ENCODE measurements at places on chromosomes 2 and 18.
A peak's percentile ranks its signal among the peaks of the same experiment; 100 is the strongest.

GRCh38 chr2:41966920-41967319 lies 80.9 kb upstream of the PKDCC start:
- H3K27ac ChIP-seq: peak overlapping the region; percentile 69
- peaks cover 4% of the 10 kb centered on the region for H3K4me1 ChIP-seq
- H3K27me3 ChIP-seq: no peaks in the 10 kb centered on the region
- no peaks in the 10 kb centered on the region for H3K36me3 ChIP-seq

- no peak overlapping the region for H3K27ac ChIP-seq
- H3K4me1 ChIP-seq: no peaks in the 10 kb centered on the region
- no peaks in the 10 kb centered on the region for H3K27me3 ChIP-seq
- no peaks in the 10 kb centered on the region for H3K36me3 ChIP-seq
- no peak for DNase-seq
These were observed 2.6 kb downstream of the GTF3C2 start for GRCh38 chr2:27353762-27354596.

- H3K4me1 ChIP-seq: no peaks in the 10 kb centered on the region
- H3K27ac ChIP-seq: no peak overlapping the region
- no peak overlapping the region for H3K4me3 ChIP-seq
- DNase-seq: no peak
- no peaks in the 10 kb centered on the region for H3K27me3 ChIP-seq
These were observed 24.0 kb upstream of the CTIF start for GRCh38 chr18:48514786-48515185.

GRCh38 chr18:25725501-25725900 lies 364.9 kb downstream of the SS18 start:
- no peaks in the 10 kb centered on the region for H3K27me3 ChIP-seq
- DNase-seq: no peak
- H3K36me3 ChIP-seq: no peaks in the 10 kb centered on the region

- H3K36me3 ChIP-seq: no peaks in the 10 kb centered on the region
- no peak for DNase-seq
- H3K4me3 ChIP-seq: no peak overlapping the region
- H3K4me1 ChIP-seq: peaks cover 12% of the 10 kb centered on the region
These were observed 51.6 kb upstream of the ROCK2 start for GRCh38 chr2:11396021-11396420.

DNA sequence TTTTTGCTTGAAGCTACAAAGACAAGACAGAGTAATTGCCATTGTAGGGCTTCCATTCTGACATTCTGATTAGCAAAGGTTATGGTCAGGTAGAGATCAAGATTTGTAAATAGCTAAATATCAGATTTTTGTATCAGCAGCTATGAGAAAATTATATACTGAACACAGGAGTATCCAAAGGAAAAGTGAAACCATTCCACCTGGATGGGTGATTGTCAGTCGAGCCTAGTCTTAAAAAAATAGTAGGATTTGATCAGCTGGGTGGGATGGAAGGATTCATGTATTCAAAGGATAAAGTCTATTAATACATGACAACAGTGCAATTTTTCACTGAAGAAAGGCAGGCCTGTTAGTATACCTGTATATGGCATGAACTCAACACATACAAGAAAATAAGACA lies 222.7 kb downstream of the GCA start:
- DNase-seq: no peak
- H3K27ac ChIP-seq: no peak overlapping the region
- H3K4me1 ChIP-seq: no peaks in the 10 kb centered on the region
- no peaks in the 10 kb centered on the region for H3K27me3 ChIP-seq
- no peaks in the 10 kb centered on the region for H3K36me3 ChIP-seq
- no peak overlapping the region for H3K4me3 ChIP-seq

- no peaks in the 10 kb centered on the region for H3K27me3 ChIP-seq
- no peak for DNase-seq
- no peak overlapping the region for H3K4me3 ChIP-seq
- no peak overlapping the region for H3K27ac ChIP-seq
- H3K4me1 ChIP-seq: no peaks in the 10 kb centered on the region
These were observed 123.9 kb downstream of the CACNB4 start for GRCh38 chr2:151974988-151975387.

- no peak overlapping the region for H3K4me3 ChIP-seq
- H3K27ac ChIP-seq: no peak overlapping the region
- no peak for DNase-seq
- H3K4me1 ChIP-seq: no peaks in the 10 kb centered on the region
- H3K36me3 ChIP-seq: no peaks in the 10 kb centered on the region
These were observed 86.6 kb downstream of the ASB1 start for GRCh38 chr2:238513346-238513745.

DNA sequence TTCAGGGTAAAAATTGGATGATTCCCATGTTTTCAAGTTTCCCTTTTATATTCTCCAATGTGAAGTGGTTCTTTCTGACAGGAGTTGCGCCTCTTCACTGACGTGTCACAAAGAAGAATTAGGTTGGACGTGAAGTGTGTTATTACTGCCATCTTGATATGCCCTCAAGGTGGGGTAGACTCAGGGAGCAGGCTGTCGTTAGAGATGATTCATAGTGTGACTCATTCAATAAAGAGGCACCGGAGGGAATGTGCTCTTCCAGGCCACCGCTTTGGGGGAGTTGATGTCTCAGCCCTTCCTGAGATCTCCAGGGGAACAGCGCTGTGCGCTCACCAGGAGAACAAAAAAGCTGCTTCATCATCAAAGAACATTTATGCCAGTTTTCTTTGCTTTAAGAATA lies 3.6 kb upstream of the DGKD start:
- H3K27ac ChIP-seq: no peak overlapping the region
- H3K27me3 ChIP-seq: no peaks in the 10 kb centered on the region
- no peak for DNase-seq
- no peak overlapping the region for H3K4me3 ChIP-seq
- H3K4me1 ChIP-seq: peaks cover 14% of the 10 kb centered on the region

GRCh38 chr18:10424585-10425307 lies 29.7 kb upstream of the APCDD1 start:
- no peak overlapping the region for H3K4me3 ChIP-seq
- no peak overlapping the region for H3K27ac ChIP-seq
- DNase-seq: no peak
- H3K4me1 ChIP-seq: no peaks in the 10 kb centered on the region
- H3K36me3 ChIP-seq: no peaks in the 10 kb centered on the region

- H3K4me1 ChIP-seq: no peaks in the 10 kb centered on the region
- no peak overlapping the region for H3K4me3 ChIP-seq
- peaks cover 11% of the 10 kb centered on the region for H3K36me3 ChIP-seq
- H3K27ac ChIP-seq: no peak overlapping the region
These were observed 42.0 kb downstream of the NDUFA10 start for GRCh38 chr2:239983004-239983778.

GRCh38 chr2:85534099-85534498 lies 4.9 kb upstream of the MAT2A start:
- no peaks in the 10 kb centered on the region for H3K36me3 ChIP-seq
- no peak for DNase-seq
- no peak overlapping the region for H3K4me3 ChIP-seq
- peak overlapping the region; percentile 99 for H3K27ac ChIP-seq

DNA sequence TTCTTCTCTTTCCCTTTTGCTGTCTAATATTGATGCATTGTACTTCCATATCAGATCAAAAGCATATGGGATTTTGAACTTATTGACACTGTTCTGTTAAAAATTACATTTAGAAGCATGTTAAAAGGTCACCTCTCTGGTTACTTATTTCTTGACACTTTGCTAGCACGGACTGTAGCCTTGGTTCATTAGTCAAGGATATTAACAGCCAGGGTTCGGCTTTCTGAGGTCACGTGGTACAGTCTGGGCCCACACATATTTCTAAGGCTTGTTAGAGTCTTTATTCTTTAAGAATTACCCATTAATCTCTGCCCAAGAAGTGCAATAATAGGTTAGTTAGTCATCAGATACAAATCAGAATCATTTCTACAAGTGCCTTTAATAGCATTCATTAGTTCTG lies 1035.8 kb upstream of the FANCL start:
- no peaks in the 10 kb centered on the region for H3K36me3 ChIP-seq
- H3K4me3 ChIP-seq: no peak overlapping the region
- no peaks in the 10 kb centered on the region for H3K4me1 ChIP-seq
- H3K27me3 ChIP-seq: no peaks in the 10 kb centered on the region

DNA sequence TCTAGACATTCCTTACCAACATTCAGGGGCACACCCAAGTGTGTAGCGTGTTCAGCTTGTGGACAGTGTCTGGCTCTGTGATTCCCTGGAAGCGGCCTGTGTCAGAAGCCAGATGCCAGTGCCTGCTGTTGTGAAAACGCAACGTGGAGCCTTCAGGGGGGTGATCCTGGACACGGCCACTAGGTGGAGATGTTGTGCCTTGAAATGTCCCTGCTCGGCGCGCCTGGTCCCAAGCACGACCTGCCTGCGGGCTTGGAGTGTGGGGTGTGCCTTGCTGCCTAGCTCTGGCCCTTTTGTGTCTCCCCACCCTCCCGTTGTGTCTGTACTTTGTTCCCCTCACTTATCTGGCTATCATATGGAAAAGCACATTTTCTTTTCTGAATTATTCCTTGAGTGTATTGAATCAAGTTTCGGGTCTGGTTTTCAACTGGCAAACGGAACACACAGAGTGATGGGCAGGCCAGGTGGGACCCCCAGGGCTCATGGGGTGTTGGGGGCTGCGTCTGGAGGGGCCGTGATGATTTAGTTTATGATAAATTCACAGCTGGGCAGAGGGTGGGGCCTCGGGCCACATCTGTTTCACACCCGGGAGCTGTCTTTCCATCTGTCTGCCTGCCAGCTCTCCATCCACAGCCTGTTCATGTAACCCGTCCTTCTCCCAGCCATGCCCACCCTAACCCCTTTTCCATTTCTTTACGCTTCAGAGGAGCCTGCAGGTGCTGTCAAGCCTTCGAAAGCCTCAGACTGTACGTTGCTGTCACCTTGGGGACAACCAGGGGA lies 95.5 kb downstream of the DYSF start:
- no peaks in the 10 kb centered on the region for H3K4me1 ChIP-seq
- no peak overlapping the region for H3K4me3 ChIP-seq
- H3K36me3 ChIP-seq: no peaks in the 10 kb centered on the region
- peak; percentile 83 for DNase-seq
- no peak overlapping the region for H3K27ac ChIP-seq

DNA sequence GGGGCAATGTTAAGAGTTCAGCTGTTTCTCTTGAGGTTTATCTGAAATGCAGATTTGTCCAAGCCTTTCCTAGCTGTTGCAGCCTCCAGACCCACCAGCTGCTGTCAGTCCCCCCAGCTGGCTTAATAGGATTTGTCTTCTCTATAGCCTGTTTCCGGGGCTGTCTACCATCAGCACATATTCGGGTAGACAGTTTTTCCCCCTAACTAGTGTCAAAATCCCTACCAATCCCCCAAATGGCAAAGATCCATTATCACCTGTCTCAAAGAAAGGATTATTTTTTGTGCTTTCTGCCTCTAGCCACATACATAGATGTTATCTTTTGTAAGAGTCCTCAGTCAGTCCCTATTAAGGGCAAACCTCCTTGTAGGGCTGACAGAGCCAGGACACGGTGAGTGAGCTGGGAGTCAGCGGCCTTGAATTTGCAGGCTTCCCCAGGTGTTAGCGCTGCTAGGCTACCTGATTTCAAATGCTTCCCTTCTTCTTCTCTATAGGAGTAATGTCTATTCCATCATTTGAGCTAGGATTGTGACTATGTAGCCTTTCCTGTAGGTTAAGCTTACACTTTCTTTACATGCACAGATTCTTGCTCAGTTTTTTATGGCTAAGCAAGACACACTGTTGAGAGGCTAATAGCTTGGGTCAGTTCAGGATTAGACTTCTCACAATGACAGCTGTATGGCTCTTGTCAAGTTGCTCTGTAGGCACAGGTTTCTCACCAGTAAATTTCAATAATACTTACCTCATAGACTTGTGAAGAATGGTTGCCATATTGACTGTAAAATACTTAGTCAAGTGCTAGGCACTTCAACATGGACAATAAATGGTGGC lies 171.1 kb upstream of the UNC80 start:
- H3K4me1 ChIP-seq: no peaks in the 10 kb centered on the region
- DNase-seq: no peak
- no peaks in the 10 kb centered on the region for H3K27me3 ChIP-seq

DNA sequence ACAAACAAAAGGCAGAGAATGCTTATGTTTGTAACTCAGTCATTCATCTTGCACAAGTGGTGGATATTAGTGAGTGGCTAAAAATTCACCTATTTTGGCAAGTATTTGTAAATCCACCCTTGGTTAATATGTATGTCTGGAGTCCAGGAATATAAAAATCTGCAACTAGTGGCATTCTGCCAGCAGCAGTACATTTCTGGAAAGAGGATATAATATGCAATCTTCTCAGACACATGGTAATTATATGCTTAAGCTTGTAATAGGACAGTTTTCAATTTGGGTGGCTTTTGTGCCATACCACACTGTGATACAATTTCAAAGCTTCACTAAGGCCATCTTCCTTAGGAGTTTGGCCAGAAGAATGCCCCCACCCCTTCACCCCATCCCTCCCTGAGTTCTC lies 693.3 kb downstream of the MBD2 start:
- H3K4me1 ChIP-seq: no peaks in the 10 kb centered on the region
- no peaks in the 10 kb centered on the region for H3K27me3 ChIP-seq
- no peak overlapping the region for H3K4me3 ChIP-seq
- H3K27ac ChIP-seq: no peak overlapping the region

- H3K36me3 ChIP-seq: no peaks in the 10 kb centered on the region
- H3K4me1 ChIP-seq: peaks cover 42% of the 10 kb centered on the region
- no peak for DNase-seq
- no peak overlapping the region for H3K4me3 ChIP-seq
These were observed 20.6 kb downstream of the MRPL35 start for GRCh38 chr2:86219896-86220295.

- H3K27me3 ChIP-seq: no peaks in the 10 kb centered on the region
- no peak overlapping the region for H3K4me3 ChIP-seq
- H3K27ac ChIP-seq: no peak overlapping the region
- H3K4me1 ChIP-seq: peaks cover 26% of the 10 kb centered on the region
- DNase-seq: no peak
These were observed 49.4 kb downstream of the ETAA1 start for GRCh38 chr2:67446491-67446911.

DNA sequence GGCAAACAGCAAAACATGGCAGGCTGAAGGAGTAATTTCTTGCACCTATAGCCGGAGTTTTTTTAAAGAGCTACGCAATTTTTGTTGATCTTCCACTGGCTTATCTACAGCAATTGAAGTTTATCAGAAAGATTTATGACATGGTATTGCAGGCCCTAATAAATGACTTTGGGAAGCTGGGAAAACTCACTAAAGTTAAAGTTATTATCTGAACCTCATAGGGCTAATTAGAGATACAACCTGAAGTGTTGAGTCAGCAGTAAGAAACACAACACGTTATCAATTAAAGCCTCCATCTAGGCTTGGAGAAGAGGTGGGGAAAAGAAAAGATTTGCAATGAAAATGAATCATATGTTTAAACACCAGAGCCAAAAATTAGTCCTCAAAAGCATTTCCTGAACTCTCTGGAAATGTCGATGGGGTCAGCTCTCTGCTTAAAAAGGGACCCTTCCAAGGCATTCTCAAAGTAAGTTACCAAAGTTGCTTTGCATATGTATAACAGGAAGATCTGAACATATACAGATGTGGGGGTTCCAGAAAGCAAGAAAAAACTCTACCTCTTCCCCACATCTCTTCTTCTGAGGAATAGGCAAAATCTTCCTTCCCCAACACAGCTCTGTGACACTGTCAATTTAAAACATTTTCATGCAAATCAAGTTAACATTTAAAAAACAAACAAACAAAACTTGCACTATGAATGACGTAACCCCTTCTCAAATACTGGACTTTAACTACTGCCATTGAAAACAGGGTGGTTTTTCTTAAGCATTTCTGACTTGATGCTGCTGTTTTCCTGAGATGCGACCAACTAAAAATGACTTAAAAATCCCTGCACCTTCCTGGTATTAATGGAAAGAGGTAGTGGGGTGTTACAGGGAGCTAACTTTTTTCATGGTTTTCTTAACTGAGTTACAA lies 915.6 kb downstream of the NRXN1 start:
- no peak for DNase-seq
- H3K36me3 ChIP-seq: no peaks in the 10 kb centered on the region
- no peaks in the 10 kb centered on the region for H3K27me3 ChIP-seq
- no peak overlapping the region for H3K27ac ChIP-seq
- H3K4me1 ChIP-seq: no peaks in the 10 kb centered on the region

Measured in sigmoid colon (tissue), 7 donors.